Activated T-cell treated with anti-CD3 and anti-CD28 coated beads for 1 hour (primary cell): ENCODE measurements at places on chromosomes 1 and 21.

DNA sequence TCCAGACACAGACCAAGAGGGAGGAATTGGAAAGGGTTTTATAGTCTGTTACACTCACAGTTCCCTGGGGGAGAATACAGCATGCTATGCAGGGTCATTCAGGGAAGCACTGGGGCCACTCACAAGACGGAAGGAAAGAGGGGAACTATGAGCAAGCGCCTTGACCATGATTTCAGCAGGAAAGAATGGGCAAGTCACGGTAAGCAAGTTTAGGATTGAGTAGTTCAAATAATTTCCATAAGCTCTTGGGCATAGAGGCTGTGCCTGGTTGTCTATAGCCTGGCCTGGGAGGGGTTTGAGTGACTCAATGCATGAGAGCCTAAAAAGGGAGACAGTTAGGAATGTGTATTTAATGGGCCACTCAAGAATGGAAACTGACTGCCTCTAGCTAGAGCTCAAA lies 176.7 kb downstream of the TTLL7 start:
- DNase-seq: no peak

DNA sequence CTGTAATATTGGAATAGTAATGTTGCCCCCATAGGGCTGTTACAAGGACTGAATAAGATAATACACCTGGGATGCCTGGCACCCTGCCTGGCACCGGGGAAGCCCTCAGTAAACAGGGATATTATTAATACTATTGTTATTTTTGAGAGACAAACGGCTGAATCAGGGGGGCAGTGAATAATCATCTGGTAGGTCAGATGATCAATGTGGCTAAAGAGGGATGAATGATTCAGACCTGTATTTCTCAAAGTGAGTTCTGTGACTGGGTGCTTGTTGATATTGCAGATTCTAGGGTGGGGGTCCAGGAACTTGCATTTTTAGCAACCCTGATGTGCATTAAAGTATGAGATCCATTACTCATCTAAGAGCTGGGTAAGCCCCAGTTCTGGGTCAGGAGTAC lies 46.2 kb upstream of the BCL10 start:
- DNase-seq: no peak

DNA sequence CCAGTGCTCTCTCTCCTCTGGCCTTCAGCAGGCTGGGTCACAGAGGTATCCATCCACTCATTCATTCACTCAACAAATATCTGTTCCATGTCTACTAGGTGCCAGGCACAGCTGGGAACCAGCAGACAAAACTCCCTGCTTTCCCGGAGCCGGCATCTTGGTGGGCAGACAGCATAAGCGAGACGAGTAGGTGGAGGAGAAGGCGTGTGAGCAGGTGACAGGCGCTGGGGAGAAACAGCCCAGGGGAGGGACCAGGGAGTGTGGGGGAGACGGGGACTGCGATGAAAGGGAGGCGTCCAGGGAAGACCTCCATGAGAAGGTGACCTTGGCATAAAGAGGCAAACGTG lies 11.0 kb upstream of the KCNAB2 start:
- DNase-seq: no peak

GRCh38 chr1:182568647-182569284 lies 20.3 kb downstream of the RNASEL start:
- DNase-seq: no peak

- DNase-seq: no peak
Measured at GRCh38 chr1:43315963-43316737, 15.4 kb downstream of the TIE1 start.

DNA sequence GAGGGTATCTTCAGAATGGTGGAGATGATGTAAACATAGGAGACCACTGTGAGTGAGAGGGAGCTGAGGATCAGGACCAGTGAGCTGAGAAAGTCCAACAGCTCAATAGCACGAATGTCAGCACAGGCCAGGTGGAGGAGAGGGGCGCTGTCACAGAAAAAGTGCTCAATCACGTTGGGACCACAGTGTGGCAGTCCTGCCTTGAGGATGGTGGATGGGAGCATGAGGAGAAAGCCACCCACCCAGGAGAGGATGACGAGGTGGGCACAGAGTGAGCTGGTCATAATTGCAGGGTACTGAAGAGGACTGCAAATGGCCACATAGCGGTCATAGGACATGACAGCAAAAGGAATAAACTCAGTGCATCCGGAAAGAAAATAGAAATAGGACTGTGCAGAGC lies 8.1 kb downstream of the OR11L1 start:
- DNase-seq: no peak

DNA sequence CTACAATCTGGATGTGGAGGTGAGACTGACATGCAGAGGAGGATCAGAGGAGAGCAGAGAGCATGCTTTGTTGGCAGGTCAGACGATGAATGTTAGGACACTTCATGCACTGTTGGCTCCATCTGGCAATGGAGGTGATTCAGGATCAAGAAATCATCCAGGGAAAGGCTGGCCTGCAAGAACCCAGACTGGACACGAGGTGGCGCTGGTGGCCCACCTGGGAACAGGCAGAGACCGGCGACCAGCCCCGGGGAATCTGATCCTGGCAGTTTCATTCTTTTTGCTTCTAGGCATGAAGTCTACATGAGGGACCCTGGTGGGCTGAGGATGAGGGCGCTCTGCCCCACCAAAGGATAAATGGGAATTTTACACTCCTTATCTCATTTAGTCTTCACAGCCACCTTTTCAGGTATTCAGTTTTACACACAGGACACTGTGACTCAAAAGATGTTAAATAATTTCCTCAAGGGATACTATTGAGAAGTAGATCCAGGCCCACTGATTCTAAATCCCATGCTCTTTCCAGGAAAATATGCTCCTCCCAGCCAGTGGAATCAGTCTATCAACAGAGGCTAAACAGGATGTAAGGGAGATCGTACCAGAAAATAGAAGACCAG lies 26.2 kb upstream of the SCMH1 start:
- DNase-seq: peak; percentile 59

DNA sequence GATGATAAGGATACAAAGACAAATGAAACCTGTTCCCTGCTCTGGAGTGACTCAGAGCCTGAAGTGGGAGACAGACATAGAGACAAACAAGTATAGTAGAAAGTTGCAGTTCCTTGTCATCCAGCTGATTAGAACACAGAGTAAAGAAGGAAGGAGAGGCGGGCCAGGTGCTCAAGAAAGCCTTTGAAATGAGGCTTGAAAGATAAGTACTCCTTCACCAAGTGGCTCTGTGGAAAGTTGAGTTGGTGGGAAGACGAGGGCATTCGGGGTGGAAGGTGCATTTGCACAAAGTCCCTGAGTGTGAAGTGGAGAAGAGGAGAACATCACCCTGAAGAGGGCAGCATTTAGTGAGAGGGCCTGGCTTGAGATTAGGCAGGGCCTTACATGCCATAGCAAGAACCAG lies 17.0 kb downstream of the MARK1 start:
- DNase-seq: no peak

DNA sequence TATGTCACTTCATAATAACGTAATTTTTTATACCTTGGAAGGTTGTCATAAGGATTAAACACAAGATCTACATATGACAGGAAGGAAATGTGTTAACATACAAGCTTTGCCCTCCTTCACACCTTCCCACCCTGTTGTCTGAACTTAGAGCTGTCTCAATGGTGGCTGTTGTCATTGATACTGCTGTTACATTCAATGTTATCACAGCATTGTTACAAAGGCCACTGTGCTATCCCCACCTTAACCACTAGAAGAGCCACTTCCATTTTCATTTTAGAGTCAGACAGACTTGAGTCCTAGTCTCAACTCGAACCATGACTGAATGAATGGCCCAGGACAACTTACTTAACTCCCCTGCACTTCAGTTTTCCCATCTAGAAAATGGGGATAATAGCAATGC lies 31.2 kb downstream of the TAS1R2 start:
- no peak for DNase-seq

DNA sequence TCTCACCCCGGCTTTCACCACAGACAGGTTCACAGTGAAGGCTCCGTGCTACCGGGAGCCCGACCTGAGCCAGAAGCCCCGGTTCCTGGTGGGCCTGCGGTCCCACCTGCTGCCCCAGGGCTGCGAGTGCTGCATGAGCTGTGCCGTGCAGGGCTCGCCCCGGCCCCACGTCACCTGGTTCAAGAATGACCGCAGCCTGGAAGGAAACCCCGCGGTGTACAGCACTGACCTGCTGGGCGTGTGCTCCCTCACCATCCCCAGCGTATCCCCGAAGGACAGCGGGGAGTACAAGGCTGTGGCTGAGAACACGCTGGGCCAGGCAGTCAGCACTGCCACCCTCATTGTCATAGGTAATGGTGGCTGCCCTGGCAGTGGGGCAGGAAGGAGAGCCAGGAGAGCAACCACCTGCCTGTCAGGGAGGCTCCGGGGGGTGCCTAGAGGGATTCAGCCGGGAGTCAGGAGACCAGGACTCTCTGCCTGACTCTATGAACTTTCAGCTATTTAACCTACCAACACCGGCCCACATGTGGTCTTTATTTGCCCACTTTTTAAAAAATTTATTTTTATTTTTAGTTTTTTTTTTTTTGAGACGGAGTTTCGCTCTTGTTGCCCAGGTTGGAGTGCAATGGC lies 36.4 kb downstream of the IGFN1 start:
- no peak for DNase-seq

GRCh38 chr1:185446131-185446530 lies 129.1 kb upstream of the IVNS1ABP start:
- DNase-seq: no peak

DNA sequence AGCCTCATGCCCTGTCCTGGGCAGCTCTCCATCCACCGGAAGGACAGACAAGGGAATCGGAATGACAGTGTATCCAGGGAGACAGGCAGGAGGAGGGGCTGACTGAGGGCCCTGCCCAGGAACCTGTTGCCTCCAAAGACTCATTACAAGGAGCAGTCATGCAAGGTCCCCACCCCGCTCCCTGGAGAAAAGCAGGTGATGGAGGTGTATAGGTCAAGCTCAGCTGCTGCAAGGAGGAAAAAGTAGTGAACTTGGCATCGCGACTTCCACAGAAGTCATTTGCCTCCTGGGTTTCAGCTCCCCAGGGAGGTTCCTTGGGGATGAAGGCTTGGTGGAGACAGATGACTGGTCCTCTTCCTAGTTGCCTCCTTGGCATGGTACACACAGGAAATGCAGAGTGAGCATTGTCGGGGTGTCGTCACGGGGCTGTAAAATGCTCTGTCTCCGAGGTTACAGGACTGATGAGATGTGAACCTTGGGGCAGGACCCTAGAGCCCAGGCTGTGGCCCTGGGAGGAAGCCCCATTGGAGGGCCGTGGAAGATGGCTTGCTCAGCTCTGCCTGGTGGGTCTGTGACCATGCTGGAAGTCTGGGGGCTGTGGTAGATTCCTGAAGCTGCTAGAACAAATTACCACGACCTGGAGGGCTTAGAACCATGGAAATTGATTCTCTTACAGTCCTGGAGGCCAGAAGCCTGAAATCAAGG lies 219.6 kb upstream of the C1orf174 start:
- no peak for DNase-seq

GRCh38 chr1:54798206-54798605 lies 2.9 kb downstream of the TTC22 start:
- DNase-seq: no peak

DNA sequence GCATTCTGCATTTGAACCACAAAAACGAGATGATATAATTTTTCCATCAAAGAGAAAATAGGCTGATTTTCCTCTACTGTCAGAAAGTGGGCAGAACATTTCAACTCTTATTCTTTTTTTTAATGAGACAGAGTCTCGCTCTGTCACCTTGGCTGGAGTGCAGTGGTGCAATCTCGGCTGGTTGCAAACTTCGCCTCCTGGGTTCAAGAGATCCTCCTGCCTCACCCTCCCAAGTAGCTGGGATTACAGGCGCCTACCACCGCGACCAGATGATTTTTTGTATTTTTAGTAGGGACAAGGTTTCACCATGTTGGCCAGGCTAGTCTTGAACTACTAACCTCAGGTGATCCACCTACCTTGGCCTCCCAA lies 11.6 kb downstream of the DSTYK start:
- DNase-seq: no peak

DNA sequence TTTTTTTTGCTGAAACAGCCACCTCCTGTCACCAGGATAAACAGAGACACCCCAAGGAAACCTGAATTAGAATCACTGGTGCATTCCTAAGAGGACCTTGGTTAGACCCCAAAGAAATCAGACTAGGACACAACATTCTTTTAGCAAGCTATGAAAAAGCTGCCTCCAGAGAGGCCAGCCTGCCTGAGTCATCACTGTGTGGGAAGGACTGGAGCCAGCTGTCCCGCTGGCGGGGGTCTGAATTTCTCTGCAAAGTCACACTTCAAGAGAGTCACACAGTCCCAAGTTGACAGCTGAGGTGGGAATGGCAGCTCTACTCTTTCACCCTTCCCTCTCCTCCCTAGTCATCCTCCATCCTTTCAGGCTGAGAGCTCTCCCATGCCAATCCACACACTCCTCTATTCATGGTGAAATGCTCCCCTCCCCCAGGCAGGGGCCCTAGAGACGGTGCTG lies 405.0 kb upstream of the POU3F1 start:
- no peak for DNase-seq

- DNase-seq: no peak
Measured at GRCh38 chr1:109381573-109381972, 16.1 kb downstream of the SORT1 start.

- DNase-seq: no peak
Measured at GRCh38 chr1:100035214-100035613, 65.4 kb downstream of the SLC35A3 start.

GRCh38 chr1:219817914-219818313 lies 110.4 kb downstream of the SLC30A10 start:
- no peak for DNase-seq

- DNase-seq: no peak
Measured at GRCh38 chr21:34311561-34312330, 52.1 kb upstream of the KCNE2 start.

GRCh38 chr1:115183721-115184259 lies 94.5 kb upstream of the TSPAN2 start:
- no peak for DNase-seq

GRCh38 chr1:2300004-2300771 lies 72.1 kb downstream of the SKI start:
- peak; percentile 57 for DNase-seq

DNA sequence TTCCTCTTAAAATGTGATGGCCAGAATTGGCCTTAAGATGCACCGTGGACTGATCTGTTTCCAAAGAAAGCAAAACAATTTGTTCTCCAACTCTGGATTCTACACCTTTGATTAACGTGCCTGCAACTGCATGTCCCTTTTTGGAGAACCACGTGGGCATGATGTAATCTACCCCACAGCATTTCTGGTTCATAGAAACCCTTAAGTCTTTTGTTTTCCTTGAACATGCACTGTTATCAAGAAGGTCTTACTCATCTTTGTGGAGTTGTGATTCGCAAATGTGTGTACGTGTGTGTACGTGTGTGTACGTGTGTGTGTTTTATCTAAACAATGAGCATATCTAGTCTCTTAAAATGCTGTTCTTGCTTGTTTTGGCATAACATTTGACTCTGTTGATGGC lies 57.8 kb downstream of the LPAR3 start:
- DNase-seq: no peak

- no peak for DNase-seq
Measured at GRCh38 chr1:91696321-91696720, 189.6 kb downstream of the TGFBR3 start.
